Left renal pelvis (tissue), 4 donors: ENCODE measurements at places on chromosomes 1 and 21. TPM values are rescaled to one million over a fixed set of nuclear protein-coding genes. Genes with fewer than 3 reads are reported as not detected.

The FCRL5 gene
- 0.14 TPM for polyA plus RNA-seq

DNA sequence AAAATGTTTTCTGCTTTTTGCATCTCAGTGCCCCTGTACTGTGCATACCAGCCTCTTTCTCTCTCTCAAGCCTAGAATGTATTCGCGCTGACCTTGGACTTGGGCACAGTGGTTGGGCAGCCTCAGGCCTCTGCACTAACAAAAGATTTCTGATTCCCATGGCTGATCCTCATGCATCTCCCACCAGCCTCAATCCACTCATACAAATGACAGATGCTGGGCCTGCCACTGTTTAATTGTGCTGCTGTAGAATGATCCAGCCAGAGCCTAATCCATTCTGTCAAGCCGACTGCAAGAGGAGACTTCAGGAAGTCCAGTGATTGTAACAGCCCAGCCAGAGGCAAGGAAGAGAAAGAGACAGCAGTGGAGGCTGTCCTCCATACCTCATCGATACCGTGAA lies 180.8 kb downstream of the ASTN1 start:
- DNase-seq = no peak

DNA sequence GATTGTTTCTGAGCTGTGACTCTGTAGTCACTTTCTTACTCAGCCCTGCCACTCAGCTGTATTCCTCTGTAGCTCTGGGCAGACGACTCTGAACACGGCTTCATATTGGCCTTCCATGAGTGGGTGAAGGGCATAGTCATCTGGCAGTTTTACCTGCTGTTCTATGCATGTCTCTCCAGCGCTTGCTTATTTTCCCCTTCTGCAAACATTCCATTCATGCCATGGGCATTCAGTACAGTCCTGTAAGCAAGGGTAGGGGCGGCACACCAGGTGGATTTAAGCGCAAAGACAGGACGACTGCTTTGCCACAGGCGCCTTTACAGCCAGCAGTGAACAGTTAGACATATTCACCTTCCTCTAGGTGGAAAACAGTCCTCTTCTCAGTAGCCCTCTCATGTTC lies 4.4 kb upstream of the WDR26 start:
- DNase-seq = no peak

- no peak for DNase-seq
These were observed 996 bp upstream of the C1orf159 start for GRCh38 chr1:1116701-1117468.
